ENCODE measurements at places on chromosomes 16 and 17.

DNA sequence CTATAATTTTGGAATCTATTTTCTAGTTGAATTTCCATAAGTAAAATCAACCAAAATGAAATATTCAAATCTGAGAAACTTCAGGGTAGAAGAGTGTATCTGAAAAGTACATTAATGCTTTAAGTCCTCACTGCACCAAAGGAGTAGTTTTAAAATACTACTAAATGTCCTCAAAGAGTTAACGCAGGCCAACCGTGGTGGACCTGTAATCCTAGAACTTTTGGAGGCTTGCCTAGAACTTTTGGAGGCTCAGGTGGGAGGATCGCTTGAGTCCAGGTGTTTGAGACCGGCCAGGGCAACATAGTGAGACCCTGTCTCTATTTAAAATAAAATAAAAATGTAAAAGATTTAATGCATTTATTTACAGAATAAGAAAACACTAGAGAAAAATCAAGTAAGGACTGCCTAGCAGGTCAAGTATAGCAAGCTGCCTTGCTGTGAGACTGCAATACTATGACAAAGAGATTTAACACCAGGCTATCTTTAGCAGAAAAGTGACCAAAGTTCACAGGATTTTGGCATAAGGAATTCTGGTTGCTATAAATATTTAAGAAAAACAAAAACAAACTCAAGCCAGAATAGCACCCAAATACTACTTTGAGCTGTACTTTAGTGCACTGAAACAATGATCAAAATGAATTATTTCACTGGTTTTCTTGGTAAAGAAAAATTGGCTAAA lies 41.0 kb downstream of the CHCT1 start:
- DNase-seq: no peak

DNA sequence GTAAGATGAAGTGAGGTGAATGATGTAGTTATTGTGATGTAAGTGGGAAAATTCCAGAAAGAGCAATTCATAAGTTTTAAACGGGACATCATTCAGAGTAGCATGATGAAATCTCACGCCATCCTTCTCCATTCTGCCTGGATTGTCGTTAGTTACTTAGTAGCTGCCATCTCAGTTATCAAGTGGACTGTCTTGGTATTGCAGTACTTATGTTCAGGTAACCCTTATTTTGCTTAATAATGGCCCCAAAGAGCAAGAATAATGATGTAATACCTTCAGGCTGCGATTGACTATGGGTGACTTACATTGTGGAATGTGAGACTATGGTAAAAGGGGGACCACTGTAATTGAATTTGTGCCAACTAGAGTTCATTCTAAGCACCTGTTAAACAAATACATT lies 234.1 kb upstream of the TOM1L1 start:
- DNase-seq: no peak

GRCh38 chr17:82013341-82013740 lies 9.3 kb downstream of the CENPX start:
- no peak for DNase-seq

GRCh38 chr17:37447641-37448040 lies 41.0 kb downstream of the TADA2A start:
- no peak for DNase-seq

- no peak for DNase-seq
These were observed 38.1 kb downstream of the PIK3R5 start for GRCh38 chr17:8927395-8927794.

DNA sequence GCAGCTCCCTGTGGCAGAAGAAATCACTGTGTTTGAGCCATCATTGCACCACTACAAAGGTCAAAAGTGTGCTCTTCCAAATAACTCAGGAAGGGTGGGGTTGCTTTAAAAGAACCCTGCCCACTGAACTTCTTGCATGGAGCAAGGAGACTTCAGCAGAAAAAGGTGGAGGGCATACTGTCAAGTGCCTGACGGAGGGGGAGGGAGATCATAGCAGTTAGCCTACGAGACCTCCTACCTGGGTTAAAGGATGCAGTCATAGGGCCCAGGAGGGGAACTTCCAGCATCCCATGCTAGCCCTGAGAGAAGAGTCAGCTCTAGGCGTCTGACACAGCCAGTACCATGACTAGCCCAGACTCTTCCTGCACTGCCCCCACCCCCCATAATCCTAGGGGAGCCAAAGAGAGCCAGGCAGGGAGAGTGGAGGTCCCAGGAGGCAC lies 45.3 kb upstream of the MSI2 start:
- DNase-seq: no peak

Measured in activated T-cell treated with anti-CD3 and anti-CD28 coated beads for 1 hour (primary cell).